Right atrium auricular region (tissue), 2 donors: ENCODE measurements at places on chromosomes 3 and 15. TPM values are rescaled to one million over a fixed set of nuclear protein-coding genes. Genes with fewer than 3 reads are reported as not detected.

DNA sequence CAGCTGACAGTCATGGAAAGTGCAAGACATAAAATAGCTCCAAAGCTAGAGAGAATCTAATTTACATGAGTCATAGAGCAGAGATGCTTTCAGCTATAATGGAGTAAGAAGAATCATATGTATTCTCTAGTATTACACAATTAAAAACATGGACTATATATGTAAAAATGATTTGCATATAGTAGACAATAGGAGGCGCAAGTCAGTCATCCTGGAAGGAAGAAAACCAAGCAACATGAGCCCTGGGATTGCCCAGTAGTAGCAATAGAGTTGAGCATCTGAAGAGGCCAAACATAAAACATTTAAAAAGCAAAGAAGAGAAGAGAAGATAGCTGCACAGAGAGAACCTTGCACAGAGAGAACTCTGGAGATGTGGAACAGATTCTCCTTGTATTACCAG, 455.0 kb downstream of the EPHA3 start:
- no peak overlapping the region for H3K4me3 ChIP-seq
- no peak overlapping the region for H3K27ac ChIP-seq
- H3K36me3 ChIP-seq: no peaks in the 10 kb centered on the region

DNA sequence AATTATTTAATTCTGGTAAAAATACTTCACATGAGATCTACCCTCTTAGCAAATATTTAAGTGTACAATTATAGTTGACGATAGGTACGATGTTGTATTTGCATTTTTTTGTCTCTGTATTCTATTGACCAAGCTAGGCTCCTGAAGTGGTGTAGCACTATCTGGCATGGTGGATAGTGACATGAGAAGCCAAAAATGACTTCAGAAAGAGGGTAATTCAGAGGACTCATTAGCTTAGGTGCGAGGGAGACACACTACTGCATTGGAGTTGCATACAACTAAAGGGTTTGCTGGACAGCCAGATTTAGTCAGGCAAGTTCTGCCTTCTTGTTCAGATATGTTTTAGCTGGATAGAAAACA, 50.6 kb downstream of the KBTBD8 start:
- no peaks in the 10 kb centered on the region for H3K36me3 ChIP-seq
- no peak overlapping the region for H3K27ac ChIP-seq
- H3K4me3 ChIP-seq: no peak overlapping the region

The CNTN6 gene
- 0.28 TPM for total RNA-seq

- H3K27ac ChIP-seq: peak overlapping the region; percentile 42
- H3K4me1 ChIP-seq: peaks cover 64% of the 10 kb centered on the region
- H3K36me3 ChIP-seq: peaks cover 10% of the 10 kb centered on the region
- no peaks in the 10 kb centered on the region for H3K27me3 ChIP-seq
- no peak overlapping the region for H3K4me3 ChIP-seq
- DNase-seq: no peak
Observed at GRCh38 chr3:14440531-14441239, 38.3 kb downstream of the SLC6A6 start.

DNA sequence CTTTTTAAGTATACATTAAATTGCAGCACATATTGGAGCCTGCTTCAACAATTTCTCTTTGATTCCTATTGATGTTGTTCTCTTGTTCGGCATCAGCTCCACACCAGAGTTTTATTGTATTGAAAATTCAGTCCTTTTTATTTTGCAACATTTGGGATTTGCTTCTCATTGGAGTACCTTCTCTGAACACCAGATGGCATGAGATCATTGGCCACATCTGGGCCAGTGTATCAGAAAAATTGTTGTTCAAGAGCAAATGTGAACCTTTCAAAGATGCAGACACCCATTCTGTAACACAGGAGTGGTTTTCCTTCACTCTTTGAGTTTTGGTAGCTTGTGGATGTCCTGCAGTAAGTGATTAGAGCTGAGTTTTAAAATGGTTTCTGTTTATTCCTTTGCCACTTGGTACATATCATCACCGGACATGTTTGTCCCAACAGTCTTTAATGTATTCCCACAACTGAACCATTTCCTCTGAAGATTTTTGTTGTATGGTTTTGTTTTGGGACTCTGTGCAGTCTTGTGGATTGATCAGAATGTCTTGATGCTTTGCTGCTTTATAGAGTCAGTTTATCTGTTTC, 96.1 kb downstream of the MCTP2 start:
- no peaks in the 10 kb centered on the region for H3K27me3 ChIP-seq
- DNase-seq: no peak
- no peak overlapping the region for H3K27ac ChIP-seq
- no peak overlapping the region for H3K4me3 ChIP-seq
- H3K36me3 ChIP-seq: no peaks in the 10 kb centered on the region
- H3K4me1 ChIP-seq: no peaks in the 10 kb centered on the region

- no peak for DNase-seq
- H3K27ac ChIP-seq: no peak overlapping the region
- H3K4me1 ChIP-seq: no peaks in the 10 kb centered on the region
- no peaks in the 10 kb centered on the region for H3K27me3 ChIP-seq
- H3K36me3 ChIP-seq: no peaks in the 10 kb centered on the region
Observed at GRCh38 chr15:96254173-96254572, 76.3 kb upstream of the NR2F2 start.

DNA sequence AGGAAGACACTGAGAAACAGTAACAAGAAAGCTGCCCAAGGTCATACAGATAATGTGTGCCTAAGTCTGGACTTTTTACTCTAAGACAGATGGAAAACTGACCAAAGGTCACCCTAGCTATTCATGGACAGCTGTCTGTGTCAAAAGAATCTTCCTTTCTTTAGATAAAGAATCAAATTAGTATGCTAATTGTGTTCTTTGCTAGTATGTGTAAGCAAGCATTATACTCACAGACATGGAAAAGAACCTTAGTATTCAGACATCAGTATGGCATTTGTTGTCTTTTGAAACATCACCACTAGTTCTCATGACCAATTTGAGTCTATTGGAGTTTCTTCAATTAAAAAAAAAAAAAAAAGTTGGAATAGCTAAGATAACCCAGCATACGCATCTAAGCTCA, 91.8 kb upstream of the SOX2 start:
- no peak overlapping the region for H3K4me3 ChIP-seq
- H3K36me3 ChIP-seq: no peaks in the 10 kb centered on the region
- H3K27ac ChIP-seq: no peak overlapping the region
- H3K4me1 ChIP-seq: no peaks in the 10 kb centered on the region
- DNase-seq: no peak

The CCDC13 gene
- total RNA-seq: 0.35 TPM

The GOLGA8O gene
- not detected for total RNA-seq

DNA sequence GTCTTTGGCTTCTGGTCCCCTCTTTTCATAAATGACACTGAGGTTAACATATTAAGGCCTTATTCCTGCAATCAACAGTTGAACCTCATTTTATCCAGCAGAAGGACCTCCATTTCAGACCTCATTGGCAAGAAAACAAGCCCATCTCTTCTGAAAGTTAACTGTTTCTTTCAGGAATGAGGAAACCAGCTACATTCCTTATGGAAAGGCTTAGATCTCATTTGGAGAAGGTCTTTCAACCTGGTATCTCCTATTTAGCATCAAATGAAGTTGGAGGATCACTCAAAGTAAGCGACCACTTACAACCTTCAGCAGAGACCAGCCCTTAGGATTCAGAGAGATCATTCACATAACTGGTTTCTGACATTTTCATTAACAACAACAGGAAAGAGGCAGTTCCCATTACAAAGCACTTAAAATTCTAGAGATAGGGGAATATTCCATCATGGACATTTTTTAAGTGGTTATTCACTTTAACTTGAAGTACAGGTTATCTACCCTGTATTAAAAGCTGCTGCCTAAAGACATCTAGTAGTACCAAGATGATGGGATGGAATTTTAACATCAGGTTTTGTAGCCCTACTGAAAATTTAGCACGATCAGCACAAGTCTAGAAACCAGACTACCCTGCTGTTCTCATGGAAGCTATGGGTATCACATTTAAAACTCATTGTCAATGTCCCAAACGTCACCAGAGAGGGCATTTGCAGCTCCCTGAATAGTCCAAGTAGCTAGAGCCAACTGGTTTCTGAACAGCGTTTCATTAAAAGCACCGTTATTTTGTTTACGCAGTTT, 30.4 kb downstream of the TFRC start:
- H3K27me3 ChIP-seq: no peaks in the 10 kb centered on the region
- H3K27ac ChIP-seq: no peak overlapping the region
- no peaks in the 10 kb centered on the region for H3K4me1 ChIP-seq
- no peak for DNase-seq

DNA sequence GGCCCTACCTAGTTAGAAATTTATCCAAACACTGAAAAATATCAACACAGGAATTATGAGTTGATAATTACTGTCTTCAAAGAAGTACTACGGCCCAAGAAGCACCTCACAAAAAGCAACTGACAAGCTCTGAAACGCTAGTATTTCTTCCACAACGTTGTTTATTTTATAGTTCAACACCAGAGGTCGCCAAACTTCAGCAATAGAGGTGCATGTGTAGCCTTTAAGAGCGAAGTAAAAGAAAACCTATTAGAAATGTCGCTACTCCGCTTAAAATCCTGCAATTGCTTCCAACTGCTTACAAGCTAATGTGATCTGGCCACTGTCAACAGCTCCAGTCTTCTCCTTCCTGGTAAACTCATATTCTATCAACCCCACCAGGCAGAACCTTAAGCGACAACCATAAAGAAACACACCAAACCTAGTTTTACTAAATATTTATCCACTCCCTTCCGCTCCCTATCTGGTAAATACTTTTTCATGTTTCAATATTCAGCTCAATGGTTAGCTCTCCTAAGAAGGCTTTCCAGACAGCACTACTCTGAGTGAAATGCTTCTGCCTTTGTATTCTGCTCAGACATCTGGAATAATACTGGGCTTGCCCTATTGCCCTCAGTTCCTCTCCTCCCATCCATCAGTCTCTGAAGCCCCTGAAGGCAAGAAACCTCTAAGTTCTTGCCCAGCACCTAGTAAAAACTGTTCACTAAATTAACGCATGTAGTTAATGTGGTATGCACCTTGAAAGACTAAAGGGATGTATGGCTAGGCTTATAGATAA, 110.2 kb downstream of the NR1I2 start:
- H3K27me3 ChIP-seq: no peaks in the 10 kb centered on the region
- no peak overlapping the region for H3K27ac ChIP-seq
- H3K4me3 ChIP-seq: no peak overlapping the region

DNA sequence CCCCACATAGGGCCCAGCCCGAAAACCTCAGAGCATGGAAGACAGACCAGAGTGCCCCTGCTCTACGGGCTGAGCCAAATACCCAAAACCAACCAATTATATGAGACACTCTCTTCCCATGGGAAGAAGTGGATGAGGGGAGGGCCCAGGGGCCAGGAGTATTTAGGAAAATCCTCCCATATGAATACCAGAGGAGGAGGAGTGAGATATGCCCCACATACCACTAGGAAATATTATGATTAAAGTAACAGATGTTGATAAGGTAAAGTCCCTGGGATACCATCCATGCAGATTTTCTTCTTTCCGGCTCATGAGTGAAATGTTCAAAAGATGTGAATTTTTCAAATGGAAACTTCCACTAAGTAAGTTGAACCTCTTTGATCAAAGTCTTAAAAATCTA, 50.4 kb downstream of the MESD start:
- H3K4me3 ChIP-seq: no peak overlapping the region
- H3K27ac ChIP-seq: no peak overlapping the region
- no peak for DNase-seq
- no peaks in the 10 kb centered on the region for H3K4me1 ChIP-seq

The ACTC1 gene
- 8,662 TPM for total RNA-seq
